Activated naive CD8-positive, alpha-beta T cell treated with anti-CD3 and anti-CD28 coated beads, Interleukin-2, amount 50 U/mL, for 16 hours (primary cell): ENCODE measurements at places on chromosomes 5 and 9.

DNA sequence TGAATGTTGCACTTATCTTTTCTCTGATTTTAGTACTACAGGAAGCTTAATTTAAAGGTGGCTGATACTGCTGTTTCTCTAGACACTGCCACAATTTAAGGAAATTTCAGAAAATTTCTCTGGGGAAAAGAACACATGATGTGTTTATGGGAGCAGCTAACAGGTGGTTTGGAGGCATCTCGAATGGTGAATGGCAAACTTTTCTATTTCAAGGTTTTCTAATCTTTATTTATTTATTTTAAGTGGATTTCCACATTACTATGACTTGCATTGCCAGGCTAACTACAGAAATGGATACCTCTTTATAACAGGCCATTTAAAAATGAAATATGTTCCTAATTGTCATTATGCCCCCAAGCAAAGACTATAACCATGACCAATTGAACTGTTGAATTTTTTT lies 50.4 kb downstream of the PDE6A start:
- DNase-seq = no peak

GRCh38 chr5:10333154-10334006 lies 20.1 kb upstream of the MARCHF6 start:
- no peak for DNase-seq

GRCh38 chr5:26791433-26791832 lies 247.0 kb downstream of the CDH9 start:
- DNase-seq = no peak

- no peak for DNase-seq
These were observed 346.9 kb downstream of the GADD45G start for GRCh38 chr9:89951675-89952074.

- no peak for DNase-seq
These were observed 526.4 kb downstream of the NR2F1-AS1 start for GRCh38 chr5:93054424-93055163.

- DNase-seq = no peak
These were observed 757 bp downstream of the FXN start for GRCh38 chr9:69036309-69036708.

DNA sequence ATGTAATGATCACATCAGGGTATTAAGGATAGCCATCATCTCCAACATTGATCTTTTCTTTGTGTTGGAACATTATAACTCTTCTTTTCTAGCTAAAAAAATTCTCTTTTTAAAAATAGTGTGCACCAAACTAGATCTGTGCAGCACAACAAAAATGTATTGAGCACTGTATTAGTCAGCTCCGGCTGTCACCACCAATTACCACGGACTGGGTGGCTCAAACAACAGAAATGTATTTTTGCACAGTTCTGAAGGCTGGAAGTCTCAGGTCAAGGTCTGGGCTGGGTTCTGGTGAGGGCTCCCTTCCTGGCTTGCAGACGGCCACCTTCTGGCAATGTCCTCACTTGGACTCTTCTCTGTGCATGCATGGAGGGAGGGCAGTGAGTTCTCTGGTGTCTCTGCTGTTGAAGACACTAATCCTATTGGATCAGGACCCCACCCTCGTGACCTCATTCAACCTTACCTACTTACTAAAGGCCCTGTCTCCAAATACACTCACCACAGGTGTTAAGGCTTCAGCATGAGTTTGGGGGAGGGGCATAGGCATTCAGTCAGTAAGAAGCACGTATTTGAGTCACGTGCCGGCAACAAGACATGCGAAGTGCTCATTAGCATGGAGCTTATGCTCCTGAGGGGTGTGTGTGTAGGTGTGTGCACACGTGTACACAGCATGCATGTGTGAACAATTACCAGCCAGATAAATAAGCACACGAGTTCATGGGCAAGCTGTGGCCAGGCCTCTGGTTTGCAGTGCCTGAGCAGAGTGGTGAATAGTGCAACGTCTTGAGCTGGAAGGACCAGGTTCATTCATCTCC lies 89.4 kb upstream of the SH3PXD2B start:
- no peak for DNase-seq

DNA sequence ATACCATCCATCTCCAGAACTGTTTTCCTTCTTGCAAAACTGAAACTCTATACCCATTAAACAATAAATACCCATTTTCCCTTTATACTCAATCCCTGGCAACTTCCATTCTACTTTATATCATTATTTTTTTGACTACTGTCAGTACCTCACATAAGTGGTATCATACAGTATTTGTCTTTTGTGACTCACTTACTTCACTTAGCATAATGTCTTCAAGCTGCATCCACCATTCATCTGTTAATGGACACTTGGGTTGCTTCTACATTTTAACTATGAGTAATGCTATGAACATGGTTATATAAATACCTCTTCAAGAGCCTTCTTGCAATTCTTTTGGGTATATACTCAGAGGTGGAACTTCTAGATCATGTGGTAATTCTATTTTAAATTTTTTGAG lies 11.6 kb upstream of the TYRP1 start:
- no peak for DNase-seq
